T-helper 17 cell (primary cell): ENCODE measurements at places on chromosomes 12 and 14. TPM values are rescaled to one million over a fixed set of nuclear protein-coding genes. Genes with fewer than 3 reads are reported as not detected.

GRCh38 chr14:92797935-92798653, 4.0 kb downstream of the GOLGA5 start:
- DNase-seq, result no peak

DNA sequence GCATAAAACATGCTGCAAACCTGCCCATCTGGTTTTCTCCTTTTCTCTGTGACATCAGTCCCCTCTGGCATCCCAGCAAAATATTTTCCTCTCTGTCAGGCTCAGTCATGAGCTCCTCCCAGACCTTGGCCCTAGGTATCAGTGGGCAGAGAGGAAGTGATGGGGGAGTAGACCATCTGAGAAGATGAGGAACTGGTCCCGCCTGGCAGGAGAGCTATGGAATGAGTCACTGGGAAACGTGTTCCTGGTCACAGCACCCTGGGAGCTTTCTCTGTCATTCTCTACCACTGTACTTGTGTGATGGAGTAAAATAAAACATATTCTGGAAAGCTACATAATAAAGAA, 5.0 kb upstream of the SRSF9 start:
- DNase-seq, result no peak

DNA sequence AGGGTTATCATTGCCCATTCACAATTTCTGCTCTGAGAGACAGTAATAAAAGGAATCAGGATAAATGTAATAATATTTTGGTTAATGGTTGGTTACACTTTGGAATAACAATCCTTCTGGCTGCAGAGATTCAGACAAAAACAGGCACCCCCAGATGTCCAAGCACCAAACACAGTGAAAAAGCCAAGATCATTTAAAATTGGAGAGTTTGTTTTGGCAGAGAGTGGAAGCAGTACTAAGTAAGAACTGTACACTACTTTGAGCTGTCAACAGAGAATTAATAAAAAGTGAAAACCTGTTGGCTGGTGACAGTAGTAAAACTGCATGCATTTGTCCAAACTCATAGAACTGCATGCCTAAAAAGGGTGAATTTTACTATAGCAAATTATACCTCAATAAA, 15.6 kb upstream of the IL22 start:
- no peak for DNase-seq

DNA sequence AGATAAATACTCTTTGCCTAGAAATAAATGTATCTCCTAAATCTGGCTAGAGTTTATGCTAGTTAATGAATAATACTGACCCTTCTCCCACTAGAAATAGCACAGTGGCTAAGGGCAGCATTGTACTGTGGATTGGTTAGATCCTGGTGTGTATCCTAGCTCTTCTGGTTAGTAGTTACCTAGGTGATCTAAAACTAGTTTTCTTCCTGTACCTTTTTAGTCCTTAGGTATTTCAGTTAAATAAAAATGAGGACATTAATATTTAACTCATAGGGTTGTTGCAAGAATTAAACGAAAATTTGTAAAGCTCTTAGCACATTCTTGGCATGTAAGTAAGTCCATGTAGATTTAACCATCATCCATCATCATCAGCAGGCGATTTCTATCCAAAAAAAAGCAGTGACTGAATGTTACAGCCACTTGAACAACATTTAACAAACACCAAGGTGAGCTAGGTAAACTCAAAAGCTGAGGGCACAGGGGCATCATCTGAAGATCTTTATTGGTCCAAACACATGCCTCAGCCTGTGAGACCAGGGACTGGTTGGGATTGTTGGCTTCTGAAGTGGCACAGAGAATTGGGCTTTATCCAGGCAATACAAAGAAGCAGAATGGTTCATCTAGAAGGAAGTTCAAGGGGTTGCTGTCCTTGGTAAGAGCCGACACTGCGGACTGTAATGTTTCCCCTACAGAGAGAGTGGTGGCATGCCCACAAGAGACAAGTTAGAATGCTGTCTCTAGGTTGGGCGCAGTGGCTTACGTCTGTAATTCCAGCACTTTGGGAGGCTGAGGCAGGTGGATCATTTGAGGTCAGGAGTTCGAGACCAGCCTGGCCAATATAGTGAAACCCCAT, 100.8 kb downstream of the GAS2L3 start:
- DNase-seq, result no peak

- DNase-seq, result peak; percentile 25
Measured at GRCh38 chr14:70622111-70622712, 19.5 kb upstream of the TTC9 start.

- no peak for DNase-seq
Measured at GRCh38 chr12:101792046-101792931, 38.5 kb downstream of the GNPTAB start.

GRCh38 chr12:132142679-132143335, 1.3 kb downstream of the DDX51 start:
- DNase-seq, result no peak

GRCh38 chr14:66998013-66998412, 191.2 kb upstream of the GARIN2 start:
- DNase-seq, result no peak

GRCh38 chr14:59529189-59529588, 44.9 kb downstream of the JKAMP start:
- DNase-seq, result no peak

DNA sequence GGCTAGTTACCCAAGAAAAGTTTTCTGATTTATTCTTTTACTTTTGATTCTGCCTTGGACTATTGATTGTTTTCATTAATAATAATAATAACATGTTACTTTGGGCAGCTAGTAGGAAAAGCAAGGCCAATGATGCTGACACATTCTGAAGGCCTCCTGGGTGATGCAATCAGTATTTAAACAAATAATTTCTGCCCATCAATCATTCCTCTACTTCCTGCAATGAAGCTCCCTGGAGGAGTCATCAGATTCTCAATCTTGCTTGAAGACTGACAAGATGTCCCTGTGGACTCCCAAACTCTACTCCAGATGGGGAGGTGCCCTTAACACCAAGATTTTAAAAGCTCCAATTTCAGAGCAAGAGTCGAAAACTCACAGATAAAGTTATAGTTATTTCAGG, at the start of gene SPX:
Gene SPX, plus strand, starts transcription at position 244 of the 400 bp plus-strand sequence. CDS start 177 bp downstream, outside the sequence.
- no peak for DNase-seq

The HOXC11 gene
- total RNA-seq, result not detected

The BEGAIN gene
- 0.50 TPM for total RNA-seq

The HOXC12 gene
- not detected for total RNA-seq

The GPRC5D gene
- not detected for total RNA-seq

The RD3L gene
- total RNA-seq, result not detected

The P2RX2 gene
- not detected for total RNA-seq

The PROX2 gene
- total RNA-seq, result not detected

The IFNG-AS1 gene
- total RNA-seq, result 0.42 TPM

The HECTD1 gene
- 170 TPM for total RNA-seq

The TIMM9 gene
- total RNA-seq, result 28.1 TPM

The PMCH gene
- not detected for total RNA-seq
